ENCODE measurements at places on chromosomes 6 and 20.

GRCh38 chr20:8155812-8156211 lies 23.7 kb downstream of the PLCB1 start:
- DNase-seq = peak; percentile 7

GRCh38 chr6:90575267-90575666 lies 11.6 kb downstream of the MAP3K7 start:
- DNase-seq = no peak

DNA sequence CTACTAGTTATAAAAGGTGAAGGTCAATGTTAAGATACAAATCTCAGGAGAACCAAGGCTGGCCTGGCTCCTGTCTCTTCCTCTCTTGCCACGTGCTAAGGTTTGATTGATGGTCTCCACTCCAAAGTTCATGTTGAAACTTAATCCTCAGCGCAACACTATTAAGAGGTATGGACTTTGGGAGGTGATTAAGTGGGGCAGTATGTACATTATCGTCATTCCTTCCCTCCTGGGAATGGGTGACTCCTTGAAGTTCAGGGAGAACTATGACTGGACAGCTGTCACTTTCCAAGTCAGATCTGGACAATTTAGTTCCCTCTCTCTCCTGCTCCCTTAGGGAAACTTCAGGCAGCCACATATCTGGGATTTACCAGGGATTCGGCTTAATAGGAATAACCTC lies 50.5 kb downstream of the KCNK5 start:
- no peak for DNase-seq

- no peak for DNase-seq
Observed at GRCh38 chr20:2967841-2968240, 75.6 kb upstream of the GNRH2 start.

- DNase-seq = no peak
Observed at GRCh38 chr6:157198425-157199279, 124.7 kb downstream of the TMEM242 start.

DNA sequence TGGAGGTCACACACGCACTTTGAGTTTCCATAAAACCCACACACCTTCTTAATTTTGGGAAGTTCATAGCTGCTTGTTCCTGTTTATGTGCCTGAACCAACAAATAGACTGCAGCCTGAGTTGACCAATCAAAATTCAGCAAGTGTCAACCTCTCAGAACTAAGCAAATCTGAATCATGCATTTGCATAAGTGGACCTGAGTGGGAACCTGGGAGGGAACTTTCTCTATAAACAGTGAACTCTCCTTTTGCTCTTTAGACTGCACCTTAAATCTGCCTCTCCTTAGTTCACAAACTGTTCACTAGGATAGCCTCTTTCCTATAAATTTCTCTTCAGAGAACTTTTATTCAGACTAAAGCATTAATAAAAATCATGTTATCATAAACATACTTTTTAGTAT lies 37.9 kb downstream of the SLC17A1 start:
- no peak for DNase-seq

DNA sequence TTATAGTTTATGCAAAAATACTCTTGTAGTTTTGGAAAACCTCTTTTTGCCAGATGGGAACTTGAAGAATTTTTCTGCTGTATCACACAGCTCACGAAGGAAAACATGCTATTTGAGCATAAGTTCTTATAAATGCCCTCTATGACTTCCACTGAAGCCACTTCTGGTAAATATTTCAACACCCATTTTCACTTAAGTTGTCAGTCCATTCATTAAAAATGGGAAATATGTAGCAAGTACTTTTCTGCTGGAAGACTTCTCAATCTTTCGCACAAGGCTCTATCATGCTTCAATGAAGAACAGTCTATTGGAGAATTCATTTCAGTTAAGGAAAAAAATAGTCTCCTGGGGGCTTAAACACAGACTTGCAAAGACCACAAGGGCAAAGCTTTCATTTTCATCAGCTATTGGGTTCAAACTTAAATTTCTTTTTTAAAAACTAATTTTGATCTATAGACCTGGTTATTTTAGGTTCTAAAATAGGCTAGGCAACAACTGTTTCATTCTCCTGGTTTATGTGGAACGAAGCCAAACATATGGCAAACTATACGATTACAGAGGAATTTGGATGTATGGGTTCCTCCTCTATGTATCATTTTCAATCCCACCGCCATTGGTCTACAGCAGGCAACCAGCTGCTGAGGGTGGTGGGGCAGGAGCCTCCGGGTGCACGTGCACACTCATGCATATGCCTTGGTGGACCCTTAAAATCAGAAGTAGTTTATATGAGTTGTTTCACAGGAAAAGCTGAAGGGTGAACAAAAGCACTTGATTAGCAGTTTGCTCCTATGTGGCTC lies 38.7 kb downstream of the LAMA4 start:
- DNase-seq = no peak

DNA sequence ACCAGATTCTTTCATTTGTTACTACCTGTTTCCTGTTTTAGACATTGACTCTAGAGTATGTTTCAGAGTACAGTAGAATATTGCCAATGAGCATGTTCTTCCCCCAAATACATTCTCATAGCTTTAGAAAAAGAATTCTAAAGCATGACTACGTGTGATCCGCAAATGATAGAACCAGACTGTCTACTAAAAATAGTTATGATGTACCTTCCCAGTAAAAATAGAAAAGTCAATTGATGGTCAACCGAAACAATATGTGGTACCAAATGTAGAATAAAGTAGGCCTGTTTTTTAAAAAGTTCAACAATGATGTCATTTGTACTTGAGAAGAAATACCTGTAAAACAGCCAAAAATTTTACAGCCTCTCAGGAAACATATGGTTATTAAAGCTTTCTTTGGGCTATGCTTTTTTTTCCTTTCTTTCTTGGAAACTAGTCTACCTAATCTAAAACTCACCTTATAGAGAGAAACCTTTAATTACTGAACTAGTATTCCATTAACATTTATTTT lies 130.1 kb upstream of the MTHFD1L start:
- no peak for DNase-seq

DNA sequence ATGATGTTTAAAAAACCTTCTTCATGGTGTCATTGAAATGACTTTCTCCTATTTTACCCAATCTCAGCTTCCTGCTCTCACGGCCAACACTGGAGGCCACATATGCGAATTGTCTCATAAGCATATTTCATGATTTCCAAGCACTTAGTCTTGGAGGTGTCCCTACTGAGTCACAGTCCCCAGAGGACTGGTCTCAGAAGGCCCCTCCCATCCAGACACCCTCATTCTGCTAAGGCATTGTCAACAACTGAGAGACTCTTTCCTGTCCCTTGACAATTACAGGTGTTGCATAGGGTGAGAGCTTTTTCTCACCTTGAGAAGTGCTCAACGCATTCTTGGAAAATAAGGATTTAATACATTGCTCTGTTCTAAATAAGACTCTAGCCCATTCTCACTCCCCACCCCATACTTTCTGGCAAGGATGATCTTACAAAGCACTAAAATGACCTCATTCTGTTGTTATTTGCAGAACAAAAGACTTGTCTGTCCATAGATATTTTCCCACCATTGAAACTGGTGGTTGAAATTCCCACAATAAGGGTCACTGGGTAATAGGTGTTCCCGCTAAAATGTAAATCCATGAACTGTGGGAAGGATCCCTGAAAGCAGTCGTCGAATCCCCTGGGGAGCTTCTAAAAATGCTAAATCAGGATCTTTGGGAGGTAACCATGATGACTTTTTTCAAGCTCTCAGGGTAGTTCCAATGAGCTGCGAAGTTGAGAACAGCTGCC lies 32.3 kb upstream of the SLC22A23 start:
- no peak for DNase-seq

- DNase-seq = no peak
Observed at GRCh38 chr6:15129887-15130286, 116.0 kb upstream of the JARID2 start.

DNA sequence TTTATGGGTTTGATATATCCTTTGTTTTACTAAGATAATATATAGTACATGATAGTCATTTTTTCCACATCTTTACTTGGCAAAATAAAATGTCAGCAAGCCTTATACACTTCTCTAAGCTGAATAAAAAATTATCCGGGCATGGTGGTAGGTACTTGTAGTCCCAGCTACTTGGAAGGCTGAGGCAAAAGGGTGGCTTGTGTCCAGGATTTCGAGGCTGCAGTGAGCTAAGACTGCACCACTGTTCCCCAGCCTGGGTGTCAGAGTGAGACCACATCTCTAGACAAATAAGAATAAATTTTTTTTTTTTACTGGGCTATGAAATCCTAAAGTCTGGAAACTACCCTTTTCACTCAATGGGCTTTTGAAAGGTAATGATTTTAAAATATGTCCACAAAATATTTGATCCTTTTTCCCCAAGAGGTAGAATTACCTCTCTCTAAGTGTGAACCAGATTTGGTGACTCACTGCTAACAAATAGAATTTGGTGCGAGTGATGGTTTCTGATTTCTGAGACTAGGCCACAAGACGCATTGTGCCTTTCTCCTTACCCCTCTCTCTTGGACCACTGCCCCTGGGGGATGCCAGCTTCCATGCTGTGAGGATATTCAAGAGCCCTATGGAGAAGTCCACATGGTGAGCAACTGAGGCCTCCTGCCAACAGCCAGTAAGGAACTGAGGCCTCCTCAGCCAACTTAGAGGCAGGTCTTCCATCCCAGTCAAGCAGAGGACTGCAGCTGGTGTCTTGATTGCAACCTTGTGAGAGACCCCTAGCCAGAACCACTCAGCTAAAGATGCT lies 84.2 kb upstream of the ZNFX1 start:
- DNase-seq = no peak

GRCh38 chr6:35215665-35216411 lies 2.1 kb downstream of the SCUBE3 start:
- no peak for DNase-seq

- peak; percentile 37 for DNase-seq
Observed at GRCh38 chr6:139588076-139588639, 213.7 kb upstream of the CITED2 start.

GRCh38 chr6:91710342-91710741 lies 1123.5 kb upstream of the MAP3K7 start:
- no peak for DNase-seq

- DNase-seq = no peak
Observed at GRCh38 chr6:90326404-90327057, 29.9 kb upstream of the BACH2 start.

DNA sequence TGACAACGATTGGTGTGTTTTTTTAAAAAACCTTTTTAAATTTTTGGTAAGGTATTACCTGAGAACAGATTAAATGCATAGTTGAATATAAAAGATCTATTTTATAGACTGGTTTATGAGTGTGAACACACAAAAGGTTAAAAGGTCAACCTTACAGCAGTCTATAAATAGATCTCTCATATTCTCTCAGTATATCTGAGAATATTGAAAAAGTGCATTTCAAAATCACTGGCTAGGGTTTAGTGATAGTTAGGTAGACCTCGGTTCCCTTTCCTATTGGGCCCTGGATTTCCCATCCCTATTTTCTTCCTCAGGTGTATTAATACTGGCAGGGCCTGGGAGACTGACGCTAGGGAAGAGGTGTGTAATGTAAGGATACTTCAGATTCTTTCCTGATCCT lies 723 bp upstream of the ZNF451 start:
- no peak for DNase-seq

GRCh38 chr6:150118627-150119026 lies 24.2 kb upstream of the PPP1R14C start:
- no peak for DNase-seq

DNA sequence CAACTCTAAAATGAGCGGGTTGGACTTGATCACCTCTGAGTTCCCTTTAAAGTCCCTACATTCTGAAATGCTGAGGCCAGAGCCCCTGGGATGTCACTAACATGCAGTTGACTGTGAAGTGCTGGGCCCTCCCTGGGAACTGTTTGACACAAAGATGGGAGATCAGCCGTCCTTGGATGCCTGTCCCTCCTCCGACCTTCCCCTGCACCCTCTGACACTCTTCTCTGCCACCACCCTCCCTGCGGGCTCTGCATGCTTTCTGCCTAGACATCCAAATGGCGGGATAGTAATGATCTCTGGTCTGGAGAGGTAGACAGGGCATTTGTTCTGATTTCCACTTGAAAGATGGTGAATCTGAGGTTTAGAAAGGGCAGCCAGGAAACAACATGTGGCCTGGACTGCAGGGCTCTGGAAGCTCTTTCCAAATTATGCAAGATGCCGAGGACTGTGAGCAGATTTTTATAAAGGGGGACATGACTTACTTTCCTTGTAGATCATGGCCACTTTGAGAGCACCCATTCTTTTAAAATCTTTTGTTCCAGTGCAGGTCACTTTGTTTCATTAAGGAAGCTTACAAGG lies 113.2 kb downstream of the ZDHHC14 start:
- DNase-seq = no peak

DNA sequence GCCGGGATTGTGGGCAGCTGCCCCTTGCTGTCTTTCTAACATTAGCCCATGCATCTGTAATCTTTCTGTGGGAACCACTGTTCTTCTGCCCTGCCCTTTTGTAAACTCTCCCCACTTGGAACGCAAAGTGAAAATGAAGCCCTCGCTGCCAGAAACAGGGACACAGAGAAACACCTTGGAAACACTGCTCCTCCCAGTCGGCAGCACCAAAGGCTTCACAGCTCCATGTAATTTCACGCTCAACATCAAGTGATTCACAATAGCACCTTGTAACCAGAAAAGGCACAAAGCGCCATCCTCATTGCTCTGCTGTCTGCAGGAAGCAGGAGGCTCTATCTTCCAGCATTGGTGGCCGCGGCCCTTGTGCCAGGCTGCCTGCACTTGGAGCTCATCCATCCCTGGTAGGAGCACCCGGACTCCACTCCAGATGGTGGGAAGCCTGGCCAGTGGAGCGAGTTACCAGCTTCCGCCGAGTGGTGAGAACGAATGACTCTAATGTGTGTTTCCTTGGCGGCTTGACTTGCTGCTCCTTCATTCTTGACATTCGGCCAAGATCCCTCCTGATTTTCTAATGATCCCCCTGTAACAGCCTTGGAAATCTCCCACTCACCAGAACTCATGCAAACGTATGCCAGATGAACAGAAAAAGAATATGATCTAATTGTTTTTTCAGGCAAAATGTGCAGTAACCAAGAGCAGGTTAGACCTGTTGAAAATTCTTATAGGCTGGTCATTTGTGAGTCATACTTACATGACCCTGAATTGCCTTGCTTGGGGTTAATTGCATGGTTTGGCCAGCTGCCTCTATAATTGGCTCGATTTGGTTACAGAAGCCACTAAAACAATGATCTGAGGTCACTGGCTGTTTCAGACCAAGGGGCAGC lies 169.1 kb upstream of the CDYL start:
- DNase-seq = peak; percentile 63

- DNase-seq = no peak
Observed at GRCh38 chr6:11111769-11112437, 378 bp upstream of the ERVFRD-1 start.

- peak; percentile 66 for DNase-seq
Observed at GRCh38 chr6:38350942-38351341, 288.8 kb downstream of the BTBD9 start.
